Right lung (tissue), 10 donors: ENCODE measurements at places on chromosomes 11 and 22. TPM values are rescaled to one million over a fixed set of nuclear protein-coding genes. Genes with fewer than 3 reads are reported as not detected.

MMP13 gene
- not detected for polyA plus RNA-seq

KCNQ1OT1 gene
- 3.1 TPM for polyA plus RNA-seq

DNA sequence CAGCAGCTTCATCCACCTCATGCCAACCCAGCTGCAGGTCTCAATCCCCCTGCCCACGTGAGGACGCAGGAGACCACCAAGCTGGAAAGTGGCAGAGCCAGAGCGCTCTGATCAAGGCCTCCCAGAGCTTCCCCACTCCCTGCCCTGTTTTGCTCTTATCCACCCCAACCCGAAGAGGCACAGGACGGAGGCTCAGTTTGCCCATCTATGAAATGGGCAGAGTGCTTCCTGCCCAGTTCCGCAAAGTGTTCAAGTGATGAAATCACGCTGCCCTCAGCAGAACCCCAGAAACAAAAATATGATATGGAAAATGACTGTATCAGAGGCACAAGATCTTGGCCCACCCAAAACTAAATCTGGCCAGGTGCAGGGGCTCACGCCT, 7.9 kb downstream of the LGALS2 start:
- DNase-seq = no peak

DNA sequence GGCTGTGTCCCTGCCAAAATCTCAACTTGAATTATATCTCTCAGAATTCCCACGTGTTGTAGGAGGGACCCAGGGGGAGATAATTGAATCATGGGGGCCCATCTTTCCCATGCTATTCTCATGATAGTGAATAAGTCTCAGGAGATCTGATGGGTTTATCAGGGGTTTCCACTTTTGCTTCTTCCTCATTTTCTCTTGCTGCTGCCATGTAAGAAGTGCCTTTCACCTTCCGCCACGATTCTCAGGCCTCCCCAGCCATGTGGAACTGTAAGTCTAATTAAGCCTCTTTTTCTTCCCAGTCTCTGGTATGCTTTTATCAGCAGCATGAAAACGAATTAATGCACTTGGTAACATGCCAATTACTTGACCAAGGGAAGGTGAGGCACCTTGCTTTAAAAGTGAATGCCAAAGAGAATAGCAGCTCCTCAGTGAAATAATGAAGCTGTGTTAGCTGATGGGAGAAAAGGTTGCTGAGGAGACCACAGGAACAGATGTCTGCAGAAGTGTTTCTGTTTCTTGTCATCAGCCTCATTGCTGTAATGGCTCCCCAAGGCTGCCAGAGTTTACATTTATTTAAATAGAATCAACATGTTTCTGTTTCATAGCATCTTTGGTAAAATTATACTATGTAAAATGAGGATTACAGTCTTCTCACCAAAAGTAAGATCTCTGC, 89.0 kb upstream of the CD44 start:
- no peak for DNase-seq

ANO5 gene
- 3.5 TPM for polyA plus RNA-seq

- DNase-seq = no peak
Observed at GRCh38 chr22:41598891-41599635, 9.4 kb upstream of the PMM1 start.

DNA sequence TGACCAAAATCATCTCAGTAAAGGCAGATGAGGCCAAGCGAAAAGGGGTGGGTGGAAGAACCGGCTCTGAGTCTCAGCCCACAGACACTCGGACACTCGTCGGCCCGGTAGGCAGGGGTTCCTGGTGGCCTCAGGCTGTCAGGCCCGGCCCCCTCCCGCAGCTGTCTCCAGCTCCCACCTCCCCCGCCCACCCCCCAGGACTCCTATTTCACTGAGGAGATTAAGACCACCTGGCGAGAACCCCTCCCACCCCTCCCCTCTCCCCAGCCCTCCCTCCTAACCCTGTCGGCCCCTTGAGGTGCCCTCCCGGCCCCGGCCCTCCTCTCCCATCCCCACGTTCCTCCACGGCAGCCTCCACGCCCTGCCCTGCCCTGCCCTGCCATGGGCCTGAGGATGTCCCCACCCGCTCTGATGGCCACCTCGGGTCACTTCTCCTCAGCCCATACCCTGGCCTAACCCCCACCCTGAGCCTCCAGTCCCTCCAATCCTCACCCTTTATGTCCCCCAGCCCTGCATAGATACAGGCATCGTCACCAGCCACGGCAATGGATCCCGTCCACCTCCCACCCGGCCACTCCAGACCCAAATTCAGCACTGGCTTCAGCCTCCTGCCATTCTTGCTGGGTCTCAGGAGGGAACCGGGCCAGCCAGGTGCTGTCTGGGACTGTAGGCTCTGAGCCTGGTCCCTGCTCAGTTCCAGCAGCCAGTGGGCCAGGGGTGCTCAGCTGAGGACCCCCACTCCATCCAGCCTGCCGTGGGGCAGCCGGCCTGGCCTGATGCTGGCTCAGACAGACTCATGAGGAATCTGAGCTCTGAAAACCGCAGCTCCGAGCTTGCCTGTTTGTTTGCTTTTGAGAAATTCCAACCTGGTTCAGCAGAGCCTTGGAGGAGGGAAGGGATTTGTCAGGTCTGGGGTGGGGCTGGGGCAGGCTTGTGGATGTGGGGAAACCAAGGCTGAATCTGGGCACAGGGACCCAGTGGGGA, 9.8 kb upstream of the TBX1 start:
- DNase-seq = no peak

GRCh38 chr11:56013805-56014204, 13.6 kb upstream of the OR5AS1 start:
- DNase-seq = no peak

TSGA10IP gene
- polyA plus RNA-seq = 0.21 TPM

MPEG1 gene
- 12.9 TPM for polyA plus RNA-seq

GRCh38 chr11:94862926-94863880, 95.0 kb downstream of the AMOTL1 start:
- DNase-seq = no peak

DNA sequence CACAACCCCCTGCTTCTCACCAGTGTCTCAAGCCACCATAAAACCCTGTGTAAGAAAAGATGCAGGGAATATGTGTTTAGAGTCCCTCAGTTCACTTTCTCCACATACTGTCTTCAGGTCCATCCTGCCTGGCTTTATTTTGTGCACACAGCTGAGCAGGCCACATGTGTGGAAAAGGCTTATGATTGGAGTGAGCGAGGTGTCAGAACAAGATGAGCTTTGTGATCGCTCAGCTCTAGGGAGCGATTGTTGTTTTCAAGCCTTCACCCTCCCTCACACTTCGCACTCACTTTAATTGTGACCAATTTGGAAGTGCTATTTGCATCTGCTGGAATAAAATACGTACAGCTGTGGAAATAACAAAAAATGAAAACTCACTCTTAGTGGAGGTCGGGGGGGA, 931.1 kb upstream of the TENM4 start:
- no peak for DNase-seq

GRCh38 chr11:45683271-45684058, 18.0 kb upstream of the CHST1 start:
- DNase-seq = no peak

SCGB1C1 gene
- not detected for polyA plus RNA-seq

DNA sequence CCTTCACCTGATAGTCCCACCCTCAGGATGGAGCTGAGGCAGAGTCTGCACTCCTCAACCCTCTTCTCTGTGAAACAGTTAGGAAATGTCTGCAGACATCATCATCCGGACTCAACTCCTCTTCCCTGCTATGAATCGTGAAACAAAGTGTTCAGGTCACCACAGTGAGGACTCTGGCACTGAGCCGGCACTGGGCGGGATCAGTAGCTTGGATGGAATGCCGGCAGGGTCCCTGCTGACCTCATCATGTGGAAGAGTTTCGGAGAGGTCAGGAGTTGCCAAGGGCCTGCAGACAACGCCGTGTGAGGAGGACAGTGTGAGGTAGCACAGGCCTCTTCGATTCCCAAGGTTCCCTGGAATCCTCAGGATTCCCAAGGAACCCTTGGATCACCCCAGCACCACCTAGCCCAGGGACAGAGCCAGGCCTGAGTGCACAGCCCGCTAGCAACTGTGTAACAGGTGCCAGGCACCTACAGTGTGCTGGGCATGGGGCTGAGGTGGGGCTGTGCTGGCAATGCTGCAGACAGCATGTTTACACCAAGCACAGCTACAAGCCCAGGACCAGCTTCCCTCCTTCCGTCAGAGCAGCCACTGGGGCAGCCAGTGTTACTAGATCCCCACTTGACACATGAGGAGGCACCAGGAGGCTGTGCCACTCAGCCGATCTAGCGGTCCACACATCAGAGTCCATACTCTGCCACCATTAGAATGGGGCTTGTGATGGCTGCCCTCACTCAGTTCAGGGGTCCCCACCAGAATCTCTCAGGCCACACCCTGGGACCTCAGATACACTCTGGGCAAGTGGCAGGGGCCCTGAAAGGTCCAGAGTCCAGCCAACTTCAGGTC, 693 bp upstream of the LINC01488 start:
- DNase-seq = no peak

DNA sequence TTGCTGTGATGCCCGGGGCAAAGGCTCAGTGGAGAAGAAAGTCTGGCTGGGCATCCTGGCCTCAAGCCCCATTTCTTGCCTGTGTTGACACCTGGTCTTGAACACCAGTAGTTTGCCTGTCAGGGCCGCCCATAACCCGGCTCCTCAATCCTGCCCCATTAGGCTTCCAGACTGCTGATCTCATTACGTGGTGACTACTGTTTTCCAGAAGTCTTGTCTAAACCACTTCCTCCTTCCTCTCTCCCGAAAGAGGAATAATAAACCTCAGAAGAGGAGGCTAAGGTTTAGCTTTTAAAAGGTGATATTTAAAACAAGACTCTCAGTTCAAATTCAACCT, 97.7 kb downstream of the CD44 start:
- DNase-seq = no peak
